ENCODE measurements at places on chromosomes 13 and 19.

DNA sequence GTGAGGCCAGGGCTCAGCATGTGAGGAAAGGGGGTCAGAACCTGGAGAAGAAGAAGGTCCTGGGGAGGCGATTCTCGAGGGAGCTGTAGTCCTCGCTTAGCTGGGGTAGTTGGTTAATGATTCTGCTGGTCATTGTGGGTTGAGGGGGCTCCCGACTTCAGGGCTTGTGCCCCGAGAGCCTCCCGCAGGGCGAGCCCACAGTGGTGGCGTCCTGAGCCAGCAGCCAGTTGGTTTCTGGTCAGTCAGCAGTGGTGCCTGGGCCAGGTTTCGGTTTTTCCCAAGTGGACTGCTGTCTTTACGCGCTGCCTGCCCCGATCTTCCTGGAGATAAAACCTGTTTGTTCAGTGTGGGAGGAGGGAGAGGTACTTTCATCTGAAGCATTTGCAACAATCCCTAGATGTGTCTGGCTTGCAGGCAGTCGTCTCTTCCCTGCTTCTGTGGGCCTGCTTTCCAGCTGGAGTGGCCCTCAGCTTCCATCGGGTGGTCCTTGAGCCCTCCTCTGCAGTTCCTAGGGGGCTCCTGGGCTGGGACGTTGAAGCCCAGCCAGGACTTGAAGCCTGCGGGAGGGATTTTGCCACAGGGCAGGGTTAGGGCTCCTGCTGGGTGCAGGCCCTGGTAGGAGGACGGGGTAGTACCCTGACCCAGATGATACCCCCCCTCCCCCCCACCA, 3.2 kb downstream of the PTBP1 start:
- no peak for DNase-seq

DNA sequence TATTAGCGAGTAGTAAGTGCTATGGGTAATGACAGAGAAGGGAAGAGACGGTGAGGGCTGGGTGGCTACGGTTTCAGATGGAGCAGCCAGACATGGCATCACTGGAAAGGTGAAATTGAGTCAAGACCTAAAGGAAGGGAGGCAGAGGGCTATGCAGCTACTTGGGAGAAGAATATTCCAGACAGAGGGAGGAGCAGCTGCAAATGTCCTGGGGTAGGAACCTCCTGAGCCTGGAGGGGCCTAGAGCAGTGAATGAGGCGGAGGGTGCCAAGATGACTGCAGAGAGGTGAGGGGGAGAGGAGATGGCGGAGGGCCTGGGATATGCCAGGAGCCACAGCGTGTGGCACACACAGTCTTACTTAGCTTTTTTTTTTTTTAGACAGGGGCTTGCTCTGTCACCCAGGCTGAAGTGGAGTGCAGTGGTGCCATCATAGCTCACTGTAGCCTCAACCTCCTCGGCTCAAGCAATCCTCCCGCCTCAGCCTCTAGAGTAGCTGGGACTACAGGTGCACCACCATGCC, 21.1 kb downstream of the PLEKHF1 start:
- no peak for DNase-seq

- DNase-seq: no peak
Measured at GRCh38 chr13:74024314-74024713, 109.9 kb downstream of the KLF12 start.

- no peak for DNase-seq
Measured at GRCh38 chr19:28636016-28636629, 576.8 kb downstream of the UQCRFS1 start.

DNA sequence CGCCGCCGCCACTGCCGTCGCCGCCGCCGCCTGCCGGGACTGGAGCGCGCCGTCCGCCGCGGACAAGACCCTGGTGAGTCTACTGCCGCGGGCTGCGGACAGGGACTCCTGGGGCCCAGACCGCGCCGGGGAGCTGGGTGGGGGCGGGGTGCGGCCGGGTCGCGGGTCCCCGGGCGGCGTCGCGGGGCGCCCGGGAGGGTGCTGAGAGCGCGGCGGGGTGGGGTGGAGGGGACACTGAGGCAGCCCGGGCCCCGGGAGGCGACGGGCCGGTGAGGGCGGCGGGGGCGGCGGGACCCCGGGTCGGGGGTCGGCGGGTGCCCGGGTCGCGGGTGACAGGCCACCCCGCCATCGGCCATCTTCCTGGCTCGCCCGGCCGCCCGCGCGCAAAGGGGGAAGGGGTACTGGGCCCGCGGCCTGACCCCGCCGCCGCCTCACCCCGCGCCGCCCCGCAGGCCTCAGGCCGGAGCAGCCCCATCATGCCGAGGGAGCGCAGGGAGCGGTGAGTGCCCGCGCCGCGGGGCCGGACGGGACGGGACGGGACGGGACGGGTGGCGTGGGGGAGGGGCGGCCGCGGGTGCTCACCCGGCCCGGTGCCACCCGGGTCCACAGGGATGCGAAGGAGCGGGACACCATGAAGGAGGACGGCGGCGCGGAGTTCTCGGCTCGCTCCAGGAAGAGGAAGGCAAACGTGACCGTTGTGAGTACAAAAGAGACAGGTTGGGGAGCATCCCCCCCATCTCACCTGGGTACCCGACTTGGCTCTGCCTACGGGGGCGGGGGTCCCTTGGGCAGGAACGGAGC, 489 bp downstream of the CCNE1 start:
- DNase-seq: no peak
